ENCODE measurements at places on chromosomes 5 and 9. TPM values are rescaled to one million over a fixed set of nuclear protein-coding genes. Genes with fewer than 3 reads are reported as not detected.

GRCh38 chr5:153797484-153797883 is 241.2 kb downstream of the FAM114A2 start:
- H3K4me1 ChIP-seq: peaks cover 9% of the 10 kb centered on the region
- H3K27me3 ChIP-seq: peaks cover 2% of the 10 kb centered on the region
- no peak overlapping the region for H3K27ac ChIP-seq

DNA sequence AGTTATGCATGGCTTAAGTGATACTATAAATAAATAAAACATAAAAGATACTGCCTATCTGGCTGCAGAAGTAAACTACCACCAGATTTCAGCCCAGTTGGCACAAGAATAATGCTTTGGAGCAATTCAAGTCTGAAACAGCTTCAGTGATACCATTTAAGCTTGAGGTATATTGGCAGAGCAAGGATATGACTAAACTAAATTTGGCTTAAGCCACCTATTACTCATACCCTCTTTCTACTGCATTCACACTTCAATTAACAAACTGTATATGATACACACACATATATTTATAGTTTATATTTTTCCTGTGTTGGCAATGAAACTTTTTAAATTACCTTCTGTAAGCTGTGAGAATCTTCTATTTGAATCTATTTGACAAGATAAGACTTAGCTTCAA is 431.9 kb downstream of the ANXA1 start:
- no peak overlapping the region for H3K4me3 ChIP-seq
- no peaks in the 10 kb centered on the region for H3K27me3 ChIP-seq
- no peaks in the 10 kb centered on the region for H3K36me3 ChIP-seq
- no peak for DNase-seq
- H3K4me1 ChIP-seq: no peaks in the 10 kb centered on the region

DNA sequence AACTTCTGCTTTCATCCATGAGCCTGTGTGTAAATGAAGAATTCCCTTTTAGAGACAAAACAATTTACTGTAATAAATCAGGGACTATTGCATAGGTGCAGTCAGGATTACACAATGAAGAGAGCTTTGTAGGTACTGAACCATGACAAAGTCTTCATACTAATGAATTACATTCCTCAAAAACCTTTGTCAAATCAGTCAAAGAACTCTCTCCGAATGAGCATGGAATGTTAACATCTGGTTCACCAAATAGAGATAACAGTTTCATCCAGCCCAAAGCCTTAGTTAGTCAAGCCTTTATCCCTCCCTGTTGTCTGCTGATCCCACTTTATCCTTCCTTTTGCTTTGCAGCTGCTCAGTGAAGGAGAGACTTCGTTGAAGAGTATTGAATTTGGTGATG is 62.9 kb upstream of the DMRTA1 start:
- H3K27me3 ChIP-seq: no peaks in the 10 kb centered on the region
- no peak overlapping the region for H3K27ac ChIP-seq
- H3K4me3 ChIP-seq: no peak overlapping the region
- DNase-seq: no peak
- no peaks in the 10 kb centered on the region for H3K4me1 ChIP-seq

Gene FBLL1
- not detected for total RNA-seq

Gene PCDHA12
- total RNA-seq: not detected

Gene CTXN3
- not detected for total RNA-seq

Gene ZNF608
- total RNA-seq: 0.20 TPM

Gene PCDHB10
- total RNA-seq: 1.0 TPM

Data from HFFc6 (cell line).